Activated CD8-positive, alpha-beta memory T cell treated with anti-CD3 and anti-CD28 coated beads, Interleukin-2, amount 50 U/mL, for 4 hours (primary cell): ENCODE measurements at places on chromosomes 4 and X.
A peak's percentile ranks its signal among the peaks of the same experiment; 100 is the strongest.

DNA sequence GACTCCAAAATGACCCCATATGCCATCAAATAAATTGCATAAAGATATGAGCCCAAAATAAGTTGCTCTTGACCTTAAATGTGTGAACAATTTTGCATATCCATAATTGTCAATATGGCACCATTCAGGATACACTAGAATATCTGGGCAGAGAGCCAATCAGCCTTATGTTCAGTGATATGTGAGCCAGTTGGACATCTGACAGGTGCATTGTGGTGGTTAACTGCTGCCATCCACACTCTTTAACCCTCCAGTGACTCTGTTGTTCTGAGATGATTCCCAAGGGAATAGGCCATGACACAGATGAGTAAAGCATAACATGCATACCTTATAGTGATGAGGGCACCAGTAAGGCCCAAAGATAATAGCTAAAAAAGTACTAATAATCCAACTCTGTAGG is 500.1 kb downstream of the PCDH18 start:
- DNase-seq: no peak

- DNase-seq: no peak
These were observed 231.4 kb upstream of the MID1 start for GRCh38 chrX:10851809-10852208.

GRCh38 chr4:7770224-7771050 is 169.2 kb downstream of the AFAP1 start:
- no peak for DNase-seq

- no peak for DNase-seq
These were observed 32.2 kb upstream of the EIF1AX start for GRCh38 chrX:20173856-20174255.

GRCh38 chr4:35464964-35465528 is 779.3 kb downstream of the ARAP2 start:
- no peak for DNase-seq

- no peak for DNase-seq
These were observed 314.5 kb downstream of the GPAT3 start for GRCh38 chr4:83850435-83850834.

DNA sequence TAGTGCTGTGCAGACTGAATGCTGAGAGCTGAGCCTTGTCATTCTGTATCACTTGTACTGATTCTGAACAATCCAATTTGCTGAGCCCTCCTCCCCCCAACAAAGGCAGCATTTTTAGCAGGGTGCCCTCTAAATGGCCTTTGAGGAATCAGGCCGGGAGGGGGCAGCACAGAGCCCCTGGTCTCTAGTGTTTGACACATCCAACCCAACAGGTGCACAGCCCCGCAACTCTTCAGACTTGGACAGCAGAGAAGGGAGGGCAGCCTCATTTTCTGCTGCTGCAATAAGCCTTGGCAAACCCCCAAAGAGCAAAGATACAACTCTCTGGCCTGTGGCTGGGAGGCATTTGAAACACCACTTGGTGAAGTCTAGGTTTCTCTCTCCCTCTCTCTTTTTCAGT is 3.4 kb downstream of the ATP1B4 start:
- DNase-seq: peak; percentile 40

DNA sequence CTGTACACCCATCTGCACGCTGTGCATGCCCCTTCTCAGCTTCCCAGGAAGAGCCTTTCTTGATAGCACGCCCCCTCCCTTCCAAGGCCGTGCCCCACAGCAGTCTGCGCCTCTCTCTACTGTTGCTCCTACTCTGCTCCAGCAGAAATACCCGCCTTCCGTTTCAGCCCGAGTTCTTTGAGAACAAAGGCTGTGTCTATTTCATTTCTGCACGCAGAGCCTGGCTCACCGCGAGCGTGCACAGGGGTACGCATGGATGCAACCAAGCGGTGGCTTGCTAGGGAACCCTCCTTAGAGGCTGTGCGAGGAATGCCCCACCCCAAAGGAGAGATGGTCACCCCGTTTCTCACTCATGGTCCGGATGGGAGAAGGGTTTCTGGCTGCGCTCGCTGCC is 485 bp downstream of the AADAT start:
- DNase-seq: no peak

- no peak for DNase-seq
These were observed 25.7 kb downstream of the ALPK1 start for GRCh38 chr4:112322866-112323265.

GRCh38 chr4:137116144-137116543 is 416.1 kb downstream of the PCDH18 start:
- no peak for DNase-seq

DNA sequence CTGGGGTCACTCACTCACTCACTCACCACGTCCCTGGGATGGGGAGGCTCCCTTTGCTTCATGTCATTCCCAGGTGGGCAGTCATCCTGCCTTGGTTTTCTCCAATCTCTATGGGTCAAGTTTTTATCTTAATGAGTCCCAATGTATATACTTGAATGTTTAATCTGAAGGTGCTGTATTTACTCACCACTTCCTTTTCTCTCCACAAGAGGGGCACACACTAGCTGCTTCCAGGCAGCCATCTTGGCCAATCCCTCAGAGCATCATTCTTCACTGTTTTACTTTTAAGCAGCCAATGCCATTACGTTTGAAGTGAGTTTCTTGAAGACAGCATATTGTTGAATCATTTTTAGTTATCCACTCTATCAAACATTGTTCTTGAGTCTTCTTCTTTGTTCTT is 153.4 kb upstream of the ARSJ start:
- no peak for DNase-seq

DNA sequence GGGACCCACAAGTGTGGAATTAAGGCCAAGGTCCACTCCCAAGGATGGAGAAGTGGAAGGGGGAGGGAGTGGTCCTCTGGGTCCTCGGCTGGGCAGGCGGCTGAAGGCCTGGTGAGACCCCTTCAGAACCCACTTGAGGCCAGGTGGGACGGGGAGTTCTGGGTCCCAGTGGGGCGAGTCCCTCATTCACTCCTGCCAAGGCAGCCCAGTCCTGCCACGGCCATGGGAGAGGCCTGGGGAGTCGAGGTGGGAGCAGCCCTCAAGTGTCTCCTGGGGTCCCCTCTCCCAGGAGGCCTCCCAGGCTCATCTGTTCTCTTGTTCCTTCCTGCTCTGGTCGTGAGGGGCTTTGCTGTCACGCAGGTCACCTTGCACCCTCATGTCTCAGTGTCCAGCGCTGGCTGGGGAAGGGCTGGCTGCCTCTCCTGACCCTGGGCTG is 6.1 kb upstream of the SH3BP2 start:
- DNase-seq: no peak

DNA sequence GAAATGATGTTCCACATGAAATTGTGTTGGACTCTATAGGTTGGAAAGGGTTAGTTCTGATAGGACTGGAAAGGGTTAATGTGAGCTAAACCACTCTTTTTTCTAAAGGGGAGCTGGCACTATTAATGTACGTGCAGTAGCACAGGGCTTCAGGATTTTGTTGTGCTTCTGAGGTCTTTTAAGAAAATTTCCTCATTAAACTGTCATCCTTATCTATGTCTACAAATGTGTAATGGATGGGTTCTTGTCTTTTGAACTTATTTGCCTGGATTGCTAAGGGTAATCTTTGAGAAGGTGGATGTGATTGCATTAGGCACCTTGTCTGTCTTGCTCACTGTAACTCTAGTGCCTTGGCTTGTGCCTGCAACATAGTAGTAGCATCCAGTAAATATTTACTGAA is 106.0 kb upstream of the SLC4A4 start:
- DNase-seq: no peak
